Progenitor cell of endocrine pancreas (in vitro differentiated cells): ENCODE measurements at places on chromosomes 11 and 22. TPM values are rescaled to one million over a fixed set of nuclear protein-coding genes. Genes with fewer than 3 reads are reported as not detected.

Gene TRIM64
- not detected in 2 replicates for total RNA-seq

Gene CRYBB2
- 0.81 TPM in 1 of 2 replicates, not detected in the other for total RNA-seq

Gene CHEK2
- 24.1 and 25.6 TPM in 2 replicates for total RNA-seq

DNA sequence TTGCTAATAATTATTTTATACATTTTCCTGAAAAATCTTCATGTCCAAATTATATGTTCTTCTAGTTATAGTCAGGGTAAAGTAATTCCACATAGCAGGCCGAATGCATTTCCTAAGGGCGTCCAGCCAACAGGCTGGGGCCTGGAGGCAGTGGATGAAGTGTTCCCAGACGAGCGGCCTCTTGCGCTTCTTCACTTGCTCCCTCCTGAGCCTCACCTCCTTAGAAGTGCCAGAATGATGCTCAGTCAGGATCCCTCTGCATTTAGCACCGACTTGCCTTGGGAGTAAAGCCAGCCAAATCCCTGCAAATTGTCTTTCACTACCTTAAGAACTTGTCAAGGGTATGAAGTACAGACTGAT is 1.5 kb downstream of the OLFML1 start:
- no peak for DNase-seq

DNA sequence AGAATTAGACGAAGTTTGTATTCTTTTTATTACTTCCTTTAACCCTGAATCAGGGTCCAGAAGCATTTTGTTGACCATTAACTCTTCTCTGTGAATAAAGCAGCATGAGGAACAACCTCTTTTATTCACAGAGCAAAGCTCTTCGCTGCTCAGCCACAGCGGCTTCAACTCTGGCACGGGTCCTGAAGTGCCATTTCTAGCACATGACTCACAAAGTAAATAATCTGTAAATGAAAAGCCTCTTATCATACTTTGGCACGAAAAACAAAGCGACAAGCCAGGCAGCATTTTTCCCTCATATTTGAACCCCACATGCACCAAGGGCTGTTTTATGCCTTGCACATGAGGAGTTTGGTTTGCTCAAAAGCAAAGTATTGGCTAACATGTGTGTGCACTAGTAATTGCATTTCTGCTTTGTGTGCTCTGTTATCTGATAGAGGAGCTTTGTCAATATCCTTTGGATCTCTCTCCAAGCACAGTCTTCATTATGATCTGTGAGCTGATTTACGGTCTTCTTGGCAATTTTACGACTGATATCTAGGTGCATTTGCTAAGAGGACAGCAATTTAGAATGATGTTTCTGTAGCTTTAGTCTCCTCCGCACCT is 33.0 kb upstream of the APOBEC3A start:
- no peak for DNase-seq

DNA sequence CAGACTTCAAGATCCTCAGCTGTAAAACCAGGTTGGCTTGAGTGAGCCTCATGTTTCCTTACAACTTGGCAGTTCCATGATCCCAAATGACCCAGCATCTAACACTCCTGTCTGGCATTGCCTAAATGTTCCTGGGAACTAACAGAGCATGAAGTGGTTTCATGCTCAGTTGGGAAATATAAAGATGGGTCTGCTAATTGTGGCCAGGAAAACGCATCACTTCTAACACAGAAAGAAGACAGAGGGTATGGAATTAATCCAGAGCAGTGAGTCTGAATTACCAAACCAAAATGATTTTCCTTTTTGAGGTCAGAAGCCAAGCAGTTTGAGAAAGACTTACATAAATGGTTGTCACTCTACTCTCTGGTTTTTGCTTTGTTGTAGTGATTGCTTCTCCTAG is 60.5 kb upstream of the MMP13 start:
- no peak for DNase-seq

DNA sequence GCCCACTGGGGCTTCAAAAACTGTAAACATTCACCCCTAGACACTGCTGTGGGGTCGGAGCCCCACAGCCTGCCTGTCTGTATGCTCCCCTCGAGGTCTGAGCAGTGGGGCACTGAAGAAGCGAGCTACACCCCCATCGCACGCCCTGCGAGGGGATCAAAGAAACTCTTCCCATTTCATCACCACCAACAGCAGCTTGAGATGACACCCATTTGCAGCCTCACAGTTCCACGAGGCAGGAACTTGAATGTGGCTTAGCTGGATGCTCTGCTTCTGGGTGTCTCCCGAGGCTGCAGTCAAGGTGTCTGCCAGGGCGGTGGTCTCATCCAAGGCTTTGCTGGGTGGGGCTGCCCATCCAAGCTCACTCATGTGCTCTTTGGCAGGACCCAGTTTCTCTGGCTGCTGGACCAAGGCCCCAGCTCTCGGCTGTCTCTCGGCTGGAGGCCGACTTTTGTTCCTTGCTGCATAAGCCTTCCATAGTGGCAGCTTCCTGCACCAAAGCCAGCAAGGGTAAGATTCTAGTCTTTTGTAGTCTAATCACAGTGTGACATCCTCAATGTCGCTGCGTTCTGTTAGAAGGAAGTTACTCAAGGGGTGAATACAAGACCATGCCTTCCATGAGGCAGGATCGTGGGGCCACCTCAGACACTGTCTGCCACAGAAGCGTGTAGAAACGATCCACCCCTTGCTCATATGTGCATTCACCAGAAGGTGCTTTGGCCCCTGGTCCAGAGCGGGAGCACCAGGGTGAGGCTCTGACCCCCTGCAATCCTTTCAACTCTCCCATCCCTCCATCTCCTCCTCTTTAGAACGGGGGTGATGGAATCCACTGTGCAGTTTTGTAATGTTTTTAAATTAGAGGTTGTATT is 46.2 kb upstream of the SEPTIN5 start:
- no peak for DNase-seq

GRCh38 chr22:32030518-32031247 is 12.4 kb upstream of the SLC5A1 start:
- no peak for DNase-seq

- DNase-seq, result no peak
These were observed 98.5 kb downstream of the SPATA19 start for GRCh38 chr11:133746663-133747306.

- DNase-seq, result no peak
These were observed 1.4 kb downstream of the ARFGAP3 start for GRCh38 chr22:42855721-42856120.
